ENCODE measurements at places on chromosomes 16 and 17.

DNA sequence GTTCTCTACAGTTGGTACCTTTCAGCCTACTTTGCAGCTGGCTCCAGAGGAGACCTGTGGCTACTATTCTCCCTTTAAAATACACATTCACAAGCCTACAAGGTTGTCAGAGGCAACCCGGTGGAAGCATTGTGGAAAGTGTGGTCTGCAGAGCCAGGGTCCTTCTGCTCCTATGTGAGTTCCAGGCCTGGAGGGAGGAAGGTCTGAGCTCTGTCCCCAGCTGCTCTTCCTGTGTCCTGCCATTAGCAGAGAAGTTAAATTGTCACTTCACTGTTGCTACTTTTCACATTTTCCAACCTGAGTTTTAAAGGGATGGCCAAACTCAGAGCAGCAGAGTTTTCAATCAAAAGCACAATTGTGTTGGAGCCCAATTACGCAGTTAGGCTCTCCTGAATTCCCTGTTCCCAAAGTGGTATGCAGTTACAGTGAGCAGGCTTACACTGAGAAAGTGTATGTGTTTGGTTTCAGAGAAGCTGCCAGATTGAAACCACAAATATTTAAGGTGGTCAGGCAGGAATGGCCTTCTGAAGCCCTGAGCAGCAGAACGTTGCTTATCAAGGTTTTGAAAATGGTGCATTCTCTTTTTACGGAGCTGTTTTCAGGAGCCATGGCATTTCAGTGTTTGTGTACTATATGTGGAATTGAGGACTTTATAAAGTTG is 25.0 kb downstream of the MAP3K3 start:
- no peak for DNase-seq

DNA sequence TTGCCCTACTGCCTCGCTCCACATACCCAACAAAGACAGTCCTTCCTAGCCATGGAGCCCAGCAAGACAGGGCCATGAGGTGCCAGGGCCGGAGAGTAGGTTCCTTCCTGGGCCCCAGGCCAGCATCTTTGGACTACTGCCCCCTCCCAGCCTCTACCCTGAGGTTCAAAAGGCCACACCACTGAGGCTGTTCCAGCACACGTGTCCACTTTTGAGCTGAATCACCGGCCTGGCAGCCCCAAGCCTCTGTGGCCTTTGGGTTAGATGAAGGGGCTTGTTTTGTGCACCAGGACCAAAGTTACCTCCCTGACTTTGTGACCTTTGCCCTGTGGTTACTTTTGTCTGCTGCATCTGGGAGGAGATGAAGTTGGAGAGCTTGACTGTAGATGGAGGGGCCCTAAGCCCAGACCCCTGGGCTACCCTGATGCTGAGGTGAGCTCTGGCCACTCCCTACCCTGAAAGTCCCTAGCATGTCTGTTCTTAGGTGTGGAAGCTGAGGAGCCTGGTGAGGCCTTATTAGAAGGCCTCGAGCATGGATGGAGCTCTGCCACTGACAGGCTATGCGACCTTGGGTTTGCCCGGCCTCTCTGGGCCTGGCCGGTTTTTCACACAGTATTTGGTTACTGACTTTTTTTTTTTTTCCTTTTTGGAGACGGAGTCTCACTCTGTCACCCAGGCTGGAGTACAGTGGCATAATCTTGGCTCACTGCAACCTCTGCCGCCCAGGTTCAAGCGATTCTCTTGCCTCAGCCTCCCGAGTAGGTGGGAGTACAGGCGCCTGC is 12.0 kb downstream of the SEZ6 start:
- no peak for DNase-seq

DNA sequence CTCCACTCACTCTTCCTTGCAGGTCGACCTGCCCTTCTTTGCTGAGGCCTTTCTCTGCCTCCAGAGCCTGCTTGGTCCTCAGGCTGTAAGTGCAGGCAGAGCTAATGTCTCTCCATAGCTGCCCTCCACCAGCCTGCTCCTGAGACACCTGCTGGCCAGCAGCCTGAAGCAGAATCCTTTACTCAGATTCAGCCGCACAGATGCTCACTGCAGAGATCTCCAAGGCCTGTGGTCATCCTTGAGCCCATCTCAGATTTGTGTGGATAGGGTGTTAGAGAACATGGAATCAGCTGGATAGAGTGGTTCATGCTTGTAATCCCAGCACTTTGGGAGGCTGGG is 11.5 kb downstream of the DEXI start:
- no peak for DNase-seq

GRCh38 chr16:69132424-69133252 is at the start of the genes CHTF8 and UTP4:
Gene CHTF8, minus strand, starts transcription at chr16:69132588. Its CDS starts 11,130 bp downstream, at chr16:69121458.
Gene UTP4, plus strand, starts transcription at chr16:69132649. Its CDS starts 811 bp downstream, at chr16:69133460.
- peak; percentile 95 for DNase-seq

DNA sequence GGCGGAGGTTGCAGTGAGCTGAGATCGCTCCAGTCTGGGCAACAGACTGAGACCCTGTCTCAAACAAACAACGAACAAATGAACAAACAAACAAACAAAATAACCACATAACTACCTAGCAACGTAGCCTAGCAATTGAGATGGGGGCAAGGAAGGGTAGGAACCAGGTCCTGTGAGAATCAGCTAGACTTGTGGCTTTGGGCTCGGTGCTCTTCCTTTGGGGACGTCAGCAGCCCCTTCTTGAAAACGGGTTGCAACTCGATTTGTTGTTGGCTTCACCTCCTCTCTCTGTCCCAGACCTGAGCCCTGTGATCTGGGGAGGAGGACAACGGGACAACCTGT is 72.2 kb downstream of the ABCC1 start:
- no peak for DNase-seq

- no peak for DNase-seq
Observed at GRCh38 chr17:33366960-33367359, 73.9 kb upstream of the ASIC2 start.

DNA sequence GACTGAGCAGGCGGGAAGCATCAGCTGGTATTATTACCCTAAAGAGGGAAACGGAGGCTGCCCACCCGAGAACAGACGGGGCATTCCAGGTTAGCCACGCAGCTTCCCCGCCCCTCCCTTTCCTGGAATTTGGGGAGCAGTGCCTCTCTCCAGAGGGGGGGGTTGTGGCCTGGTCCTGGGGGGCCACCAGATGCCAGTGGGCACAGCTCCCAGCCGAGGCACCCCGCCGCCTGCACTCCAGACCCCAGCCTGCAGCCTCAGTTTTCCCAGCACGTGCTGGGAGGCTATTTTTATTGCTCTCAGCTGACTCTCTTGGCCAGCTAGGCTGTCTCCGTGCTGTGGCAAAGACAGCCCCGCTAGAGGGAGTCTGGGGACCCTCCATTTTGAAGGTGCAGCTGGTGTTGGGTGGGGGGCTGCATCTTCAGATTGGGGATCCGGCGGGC is 62.7 kb upstream of the GSE1 start:
- DNase-seq = no peak

- DNase-seq = no peak
Observed at GRCh38 chr17:76199469-76199868, 40.8 kb downstream of the RNF157 start.

GRCh38 chr17:4160294-4160859 is 17.4 kb downstream of the CYB5D2 start:
- no peak for DNase-seq

DNA sequence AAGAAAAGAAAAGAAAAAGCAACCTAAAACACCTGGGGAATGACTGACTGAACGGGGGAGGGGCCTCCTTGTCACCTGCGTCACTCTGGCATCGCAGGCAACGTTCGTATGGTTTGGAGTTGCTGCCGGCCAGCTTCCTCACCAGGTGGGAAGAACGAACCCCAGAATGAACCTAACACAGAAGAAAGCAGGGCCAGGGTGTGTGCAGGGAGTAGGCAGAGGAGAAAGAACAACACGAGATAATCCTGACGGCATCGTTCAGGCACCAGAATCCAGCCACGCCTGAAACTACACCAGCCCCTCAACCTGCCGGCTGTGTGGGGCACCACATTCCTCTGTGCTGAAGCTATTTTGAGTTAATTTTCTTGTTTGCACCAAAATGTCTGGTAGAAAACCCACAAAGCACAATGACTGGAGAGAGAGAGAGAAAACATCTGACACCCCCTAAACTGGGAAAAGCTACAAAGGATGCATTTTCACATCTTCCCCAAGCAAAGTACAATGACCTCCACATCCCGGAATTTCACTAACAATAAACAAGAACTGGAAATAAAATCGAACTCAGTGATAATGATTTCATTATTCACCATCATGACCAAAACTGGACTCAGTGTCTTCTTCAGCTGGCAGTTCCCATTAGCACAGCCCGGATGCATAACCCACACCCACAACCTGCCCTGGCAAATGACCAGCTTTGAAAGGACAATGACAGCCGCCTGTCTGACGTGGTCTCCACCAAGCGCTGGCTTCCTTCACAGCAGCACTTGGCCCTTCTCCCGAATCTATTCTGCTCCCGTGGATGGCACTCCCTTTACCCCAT is 23.6 kb downstream of the RAB40B start:
- DNase-seq = no peak

DNA sequence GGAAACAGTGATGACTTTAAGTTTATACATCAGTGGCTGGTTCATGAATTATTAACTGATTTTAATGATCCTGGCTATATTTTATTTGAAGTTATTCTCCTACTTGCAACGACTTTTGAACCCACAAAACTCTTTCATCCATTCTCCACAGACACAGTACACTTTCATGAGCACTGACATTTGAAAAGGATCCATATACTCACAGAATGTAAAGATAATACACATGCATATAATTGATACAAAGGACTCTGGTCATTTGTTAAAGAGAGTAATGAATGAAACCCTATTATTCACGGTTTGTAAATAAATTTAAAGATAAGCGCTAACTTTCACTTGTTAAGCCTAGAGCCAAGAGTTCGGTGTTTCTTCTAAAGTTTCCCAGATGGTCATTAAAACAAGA is 3.3 kb downstream of the TOX3 start:
- DNase-seq = no peak

DNA sequence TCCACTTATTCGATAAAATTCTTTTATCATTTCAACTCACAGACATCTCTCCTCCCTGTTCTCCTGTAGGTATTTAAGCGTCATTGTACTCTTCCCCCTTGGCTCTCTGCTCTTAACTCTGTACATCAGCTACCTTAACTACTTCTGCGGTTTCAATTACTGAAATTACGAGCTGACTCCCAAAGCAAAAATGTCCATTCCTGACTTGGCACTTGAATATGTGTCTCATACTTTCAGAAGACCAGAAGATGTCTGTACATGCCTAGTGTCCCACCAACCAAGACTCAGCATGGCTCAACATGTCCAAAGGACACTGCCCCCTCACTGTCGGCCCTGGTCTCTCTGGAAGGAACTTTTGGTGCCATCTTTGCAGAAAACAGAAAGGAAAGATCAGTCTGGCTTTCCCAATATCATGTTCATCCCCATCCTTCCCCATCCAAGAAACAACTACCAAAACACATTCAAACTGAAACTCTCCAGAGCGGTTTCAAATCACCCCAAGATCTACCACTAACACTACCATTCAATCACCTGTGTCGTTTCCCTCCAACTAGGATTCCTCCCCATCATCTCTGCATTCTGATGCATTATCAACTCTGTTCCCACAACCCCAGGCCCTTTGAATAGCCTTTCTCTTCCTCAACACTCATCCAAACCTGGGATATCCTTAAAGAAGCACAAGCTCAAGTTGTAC is 74.9 kb downstream of the ZFHX3 start:
- DNase-seq = no peak

- DNase-seq = no peak
Observed at GRCh38 chr17:3029213-3029913, 34.0 kb downstream of the OR1D5 start.

DNA sequence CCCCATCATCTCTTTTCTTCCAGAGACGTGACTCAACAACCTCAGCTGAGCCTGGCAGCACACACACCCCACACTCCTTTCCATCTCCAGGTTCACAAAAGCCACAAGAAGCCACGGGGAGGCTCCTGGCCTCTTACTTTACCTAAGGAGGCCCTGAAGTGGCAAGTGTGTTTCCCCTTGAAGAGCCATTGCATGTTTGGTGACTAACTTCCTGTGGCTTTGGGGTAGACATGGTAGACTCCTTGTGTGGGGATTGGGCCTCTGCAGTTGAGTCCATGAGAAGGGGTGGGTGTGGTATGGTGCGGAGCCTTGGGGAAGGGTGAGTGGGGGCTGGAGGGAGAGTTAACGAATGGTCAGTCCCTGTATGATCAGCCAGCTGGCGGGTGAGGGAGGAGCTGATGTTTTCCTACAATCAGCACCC is 24.2 kb downstream of the SAP30BP start:
- no peak for DNase-seq

GRCh38 chr17:73187203-73187769 is 5.6 kb upstream of the COG1 start:
- no peak for DNase-seq

GRCh38 chr17:35022536-35023063 is 40.9 kb downstream of the RFFL start:
- DNase-seq = peak; percentile 86

DNA sequence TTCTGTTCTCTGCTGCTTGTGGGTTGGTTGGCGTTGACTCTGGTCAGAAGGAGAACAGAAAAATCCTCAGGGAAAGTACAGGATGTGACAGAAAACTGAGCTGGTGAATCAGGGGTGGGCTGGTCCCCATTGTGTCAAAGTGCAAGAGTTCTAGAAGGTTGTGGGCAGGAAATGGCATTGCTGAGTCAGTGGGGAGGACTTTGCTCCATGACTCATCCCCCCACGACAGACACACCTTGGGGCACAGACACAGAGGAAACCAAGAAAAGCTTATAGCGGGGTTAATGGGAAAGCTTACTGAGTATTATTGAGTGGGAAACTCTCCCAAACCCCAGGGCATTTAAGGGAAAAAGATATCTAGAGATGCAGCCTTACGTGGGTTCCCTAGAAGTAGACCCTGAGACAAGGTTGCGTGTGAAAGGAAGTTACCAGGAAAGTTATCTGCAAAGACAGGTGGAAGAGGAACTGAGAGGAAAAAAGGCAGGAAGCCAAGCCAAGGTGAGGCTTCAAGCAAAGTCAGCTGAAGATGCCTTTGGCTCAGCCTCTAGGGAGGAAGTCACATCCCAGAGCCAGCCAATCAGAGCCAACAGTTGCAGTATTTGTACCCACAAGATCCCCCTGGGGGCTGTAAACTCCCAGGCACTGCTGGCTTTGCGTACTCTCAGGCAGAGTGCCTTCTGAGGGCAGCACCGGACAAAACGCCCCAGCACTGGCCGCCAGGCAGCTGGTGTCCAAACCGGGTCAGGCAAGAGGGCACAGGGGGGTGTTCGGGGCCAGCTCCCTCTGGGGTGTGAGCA is 86.4 kb downstream of the FOXL1 start:
- no peak for DNase-seq

All from suppressor macrophage (primary cell).